Esophagus muscularis mucosa (tissue), 4 donors: ENCODE measurements at places on chromosomes 2 and 18. TPM values are rescaled to one million over a fixed set of nuclear protein-coding genes. Genes with fewer than 3 reads are reported as not detected.

BAZ2B gene
- total RNA-seq = 90.0 TPM

BUB1 gene
- not detected for total RNA-seq

HRH4 gene
- total RNA-seq = not detected

MYO1B gene
- 14.8 TPM for total RNA-seq

SYT4 gene
- total RNA-seq = 1.2 TPM

FAM110C gene
- total RNA-seq = 1.7 TPM

DNA sequence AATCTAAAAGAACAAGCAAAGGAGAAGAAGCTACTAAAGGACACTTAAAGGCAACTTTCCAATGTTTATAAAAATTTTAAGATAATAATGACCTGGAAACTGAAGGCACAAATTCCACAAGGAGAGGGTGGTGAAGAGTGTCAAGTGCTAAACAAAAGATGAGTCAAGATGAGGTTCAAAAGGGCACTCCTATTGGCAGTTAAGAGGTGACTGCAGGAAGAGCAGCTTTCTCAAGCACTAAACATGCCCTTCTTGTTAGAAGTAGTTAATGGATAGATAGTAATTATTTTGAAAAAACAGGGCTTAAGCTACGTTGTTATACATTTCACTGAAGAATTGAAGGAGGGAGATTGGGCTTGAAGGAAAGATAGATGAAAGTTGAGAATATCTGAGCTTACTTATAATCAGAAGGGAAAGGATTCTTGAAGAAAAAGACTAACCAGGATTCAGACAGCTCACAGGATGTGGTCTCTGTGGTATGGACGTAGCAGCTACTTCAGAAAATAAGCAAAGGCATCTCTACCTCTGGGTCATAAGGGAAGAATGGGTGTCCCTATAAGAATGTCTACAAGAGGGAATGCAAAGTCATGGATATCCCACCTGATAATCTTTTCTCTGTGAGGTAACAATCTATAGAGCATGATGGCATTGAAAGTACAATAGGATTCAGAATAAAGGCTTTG lies 454.7 kb upstream of the SLC39A10 start:
- DNase-seq = no peak

DNA sequence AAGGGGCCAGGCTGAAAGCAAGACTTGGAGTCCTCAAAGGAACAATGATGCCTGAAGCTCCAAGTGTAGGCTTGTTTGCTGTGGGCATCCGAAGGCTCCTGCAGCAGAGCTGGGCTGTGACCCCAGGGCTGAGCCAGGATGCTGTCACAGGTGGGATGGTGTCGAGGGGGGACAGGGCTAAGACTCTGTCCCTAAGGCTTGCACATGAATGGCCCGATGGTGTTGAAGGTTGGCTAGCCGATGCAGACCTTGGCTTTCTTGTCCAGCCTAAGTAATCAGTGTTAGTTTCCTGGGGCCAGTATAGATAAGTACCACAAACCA lies 251.0 kb downstream of the NDUFA10 start:
- no peak for DNase-seq

DNA sequence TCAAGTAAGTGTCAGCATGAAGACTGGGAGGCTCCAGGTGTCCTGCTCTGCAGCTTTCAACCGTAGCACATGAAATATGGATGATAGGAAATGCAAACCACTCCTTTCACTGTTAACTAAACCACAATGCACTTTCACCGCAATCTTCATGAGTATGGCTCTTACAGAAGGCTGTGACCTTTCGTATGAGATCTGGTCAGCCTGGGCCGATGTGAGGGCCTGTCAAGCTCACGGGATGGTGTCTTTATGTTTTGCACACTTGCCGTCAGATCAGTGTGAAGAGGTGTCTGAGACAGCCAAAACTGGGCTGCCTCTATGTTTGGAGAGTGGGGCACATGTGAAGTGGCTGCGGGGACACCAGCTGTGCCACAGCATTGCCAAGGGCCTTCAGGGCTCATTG lies 62.8 kb upstream of the AFF3 start:
- DNase-seq = no peak

DNA sequence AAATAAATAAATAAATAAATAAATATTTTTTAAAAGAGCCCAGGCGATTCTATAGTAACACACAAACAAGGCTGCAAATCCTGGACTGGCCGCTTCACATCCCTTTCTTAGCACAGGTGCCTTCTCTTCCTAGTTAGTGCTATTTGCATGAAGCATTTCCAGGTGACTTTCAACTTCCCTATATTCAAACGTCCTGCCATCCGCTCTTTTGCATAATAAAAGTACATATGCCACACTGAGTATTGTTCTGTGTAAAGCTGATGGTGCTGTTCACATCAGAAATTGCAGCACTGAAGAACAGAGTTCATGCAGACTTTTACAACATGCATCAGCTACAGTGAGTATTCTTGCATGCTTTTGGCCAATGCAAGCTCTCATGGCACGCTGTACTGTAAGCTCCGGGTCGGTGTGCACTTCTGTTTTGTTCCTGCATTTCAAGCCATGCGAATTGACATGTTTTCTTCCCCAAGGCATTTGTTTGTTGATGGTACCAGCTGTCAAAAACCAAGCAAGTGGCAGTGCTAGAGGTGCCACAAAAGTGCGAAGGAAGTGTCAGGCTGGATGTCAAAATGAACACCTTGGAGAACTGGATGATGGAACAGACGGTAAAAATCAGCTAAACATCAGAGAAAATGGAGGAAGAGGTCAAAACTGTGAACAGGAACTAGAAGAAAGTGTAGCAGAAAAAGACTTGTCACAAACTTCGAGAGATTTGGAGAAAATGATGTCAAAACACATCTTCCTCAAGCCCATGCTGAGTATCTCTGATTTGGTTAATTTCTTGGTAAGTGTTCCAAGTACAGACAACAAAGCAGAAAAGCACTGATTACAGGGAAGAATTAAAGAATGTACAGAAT lies 25.5 kb upstream of the CEP68 start:
- DNase-seq = no peak

- DNase-seq = no peak
Measured at GRCh38 chr2:206054952-206055351, 31.0 kb downstream of the INO80D start.

- no peak for DNase-seq
Measured at GRCh38 chr2:118622913-118623312, 224.5 kb downstream of the EN1 start.

DNA sequence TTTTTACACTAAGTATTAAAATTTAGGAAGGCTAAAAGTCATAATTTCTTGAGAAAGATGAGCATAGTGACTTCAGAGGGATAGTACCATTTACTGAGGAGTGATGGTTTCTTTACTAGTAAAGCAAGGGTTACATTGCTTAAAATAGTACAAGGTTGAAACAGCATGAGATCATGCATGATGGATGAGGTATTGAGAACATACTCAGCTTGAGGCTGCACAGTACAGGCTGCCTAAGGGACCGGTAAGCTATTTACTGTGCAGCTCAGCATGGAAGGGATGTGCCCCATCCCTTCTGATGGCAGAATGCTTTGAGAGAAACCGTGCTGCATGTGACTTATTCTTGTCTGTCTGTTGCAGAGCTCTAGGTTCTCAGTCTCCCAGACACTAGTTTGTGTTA lies 122.1 kb downstream of the EML6 start:
- DNase-seq = no peak

DNA sequence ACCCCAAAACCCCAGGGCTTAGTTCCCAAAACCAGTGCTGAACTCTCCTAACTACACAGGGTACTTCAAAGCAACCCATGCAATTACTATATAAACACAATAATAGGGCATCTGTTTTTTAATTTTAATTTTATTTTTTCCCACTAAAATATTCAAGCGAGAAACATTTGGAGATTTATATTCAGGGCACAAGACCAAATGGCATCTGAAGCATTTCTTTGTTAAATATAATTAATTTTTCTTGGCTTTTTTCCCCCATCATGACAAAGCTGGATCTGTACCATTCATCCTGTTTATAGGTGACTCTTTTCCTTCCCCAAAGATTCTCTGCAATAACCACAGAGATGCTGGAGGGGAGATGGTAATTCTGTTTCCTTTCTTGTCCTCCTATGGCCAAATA lies 18.1 kb upstream of the HDAC4 start:
- no peak for DNase-seq

GRCh38 chr2:26214759-26215158 lies 29.7 kb downstream of the HADHA start:
- DNase-seq = no peak

DNA sequence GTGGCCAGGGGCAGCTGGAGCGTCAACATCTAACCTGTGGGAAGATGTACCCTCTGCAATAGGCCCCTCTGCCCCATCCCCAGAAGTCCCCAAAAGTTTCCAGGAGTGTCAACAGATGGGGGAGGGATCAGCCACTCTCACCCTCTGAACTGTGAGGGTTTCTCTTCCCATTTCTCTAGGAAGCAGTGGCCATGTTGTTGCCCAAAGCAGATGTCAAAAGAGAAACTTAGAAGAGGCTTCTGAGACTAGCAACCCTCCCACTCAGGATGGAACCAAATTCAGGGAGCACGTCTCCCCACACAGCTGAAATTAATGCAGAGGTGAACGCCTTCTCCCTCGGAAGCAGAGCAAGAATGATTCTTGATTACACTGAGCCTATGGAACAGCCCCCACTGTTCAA lies 70.3 kb downstream of the ARL4C start:
- DNase-seq = no peak

DNA sequence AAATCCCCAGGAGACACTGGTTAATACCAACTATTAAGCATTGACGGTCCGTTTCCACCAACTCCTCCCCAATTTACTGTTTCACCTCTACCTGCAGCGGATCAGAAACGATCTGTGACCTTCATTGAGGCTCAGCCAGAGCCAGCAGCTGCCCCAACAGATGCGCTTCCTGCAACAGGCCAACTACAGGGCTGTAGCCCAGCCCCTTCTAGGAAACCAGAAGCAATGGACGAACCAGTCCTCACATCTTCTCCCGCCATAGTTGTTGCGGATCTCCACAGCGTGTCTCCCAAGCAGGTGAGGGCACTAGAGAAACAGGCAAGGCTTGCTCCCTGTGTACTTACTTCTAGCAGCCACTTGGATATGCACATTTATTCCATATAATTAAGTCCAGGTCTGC lies 8.5 kb upstream of the RPE start:
- DNase-seq = no peak

DNA sequence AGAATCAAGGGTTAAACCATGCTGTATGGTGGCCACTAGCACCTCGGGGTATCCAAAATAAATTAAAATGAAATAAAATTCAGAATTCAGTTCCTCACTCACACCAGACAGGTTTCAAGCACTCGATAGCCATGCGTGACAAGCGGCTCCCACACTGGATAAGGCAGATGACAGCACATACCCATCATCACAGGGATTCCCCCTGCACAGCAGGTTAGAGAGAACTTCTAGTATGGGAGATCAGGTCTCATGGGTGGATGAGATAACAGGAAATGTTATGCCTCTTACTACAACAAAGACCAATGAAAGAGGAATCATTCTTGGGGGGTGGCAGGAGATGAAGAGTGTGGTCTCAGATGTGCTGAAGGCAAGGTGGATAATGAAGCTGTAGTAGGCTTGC lies 121.9 kb upstream of the ACAA2 start:
- DNase-seq = no peak

GRCh38 chr2:223470602-223471001 lies 131.6 kb downstream of the SCG2 start:
- DNase-seq = no peak

DNA sequence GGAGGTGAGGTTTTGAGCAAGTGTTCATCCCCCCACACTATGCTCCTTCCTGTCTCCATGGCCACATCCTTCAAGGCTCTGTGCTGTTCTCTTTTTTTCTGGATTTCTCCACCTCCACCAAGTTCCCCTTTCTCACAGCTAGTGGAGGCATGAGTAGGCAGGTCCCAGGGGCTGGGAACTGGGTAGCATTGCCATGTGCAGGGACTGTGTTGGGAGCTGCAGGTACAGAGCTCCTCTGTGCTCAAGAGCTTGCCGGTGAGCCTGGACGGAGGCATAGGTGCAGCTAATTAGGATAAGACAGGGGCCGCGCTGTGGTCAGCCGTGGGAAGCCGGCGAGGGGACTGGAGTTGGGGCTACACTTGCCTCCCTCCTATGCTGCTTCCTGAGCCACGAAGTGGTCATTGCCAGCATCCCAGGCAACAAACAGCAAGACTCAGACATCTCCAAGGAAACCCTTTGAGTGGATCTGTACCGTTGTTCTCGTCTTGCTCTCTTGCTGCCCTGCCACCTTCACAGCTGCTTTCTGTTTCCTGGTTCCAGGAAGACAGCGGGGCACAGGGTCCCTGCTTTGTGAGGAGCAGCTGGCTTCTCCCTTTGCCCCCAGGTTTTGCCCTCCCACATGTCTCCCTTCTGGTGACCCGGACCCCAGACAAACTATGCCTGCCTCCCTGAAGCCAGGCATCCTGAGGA lies 36.9 kb downstream of the ATOH8 start:
- no peak for DNase-seq

DNA sequence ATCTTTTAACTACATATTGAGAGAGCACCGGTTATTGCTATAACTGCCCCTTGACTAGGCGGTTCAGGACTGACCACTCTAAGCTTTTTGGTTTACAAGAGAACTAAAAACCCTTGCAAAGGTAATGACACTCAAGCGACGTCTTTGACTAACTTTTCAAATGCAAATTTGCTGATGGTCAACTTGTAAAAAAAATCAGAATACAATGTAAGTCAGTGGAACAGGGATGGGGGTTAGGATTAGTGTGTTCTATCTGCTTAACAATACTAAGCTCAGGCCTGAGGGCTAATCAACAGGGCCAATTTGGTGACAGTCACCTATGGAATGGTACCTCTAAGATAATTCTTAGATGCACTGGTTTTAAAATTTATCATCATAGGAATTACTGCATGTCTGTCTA lies 57.1 kb downstream of the ZAP70 start:
- no peak for DNase-seq

DNA sequence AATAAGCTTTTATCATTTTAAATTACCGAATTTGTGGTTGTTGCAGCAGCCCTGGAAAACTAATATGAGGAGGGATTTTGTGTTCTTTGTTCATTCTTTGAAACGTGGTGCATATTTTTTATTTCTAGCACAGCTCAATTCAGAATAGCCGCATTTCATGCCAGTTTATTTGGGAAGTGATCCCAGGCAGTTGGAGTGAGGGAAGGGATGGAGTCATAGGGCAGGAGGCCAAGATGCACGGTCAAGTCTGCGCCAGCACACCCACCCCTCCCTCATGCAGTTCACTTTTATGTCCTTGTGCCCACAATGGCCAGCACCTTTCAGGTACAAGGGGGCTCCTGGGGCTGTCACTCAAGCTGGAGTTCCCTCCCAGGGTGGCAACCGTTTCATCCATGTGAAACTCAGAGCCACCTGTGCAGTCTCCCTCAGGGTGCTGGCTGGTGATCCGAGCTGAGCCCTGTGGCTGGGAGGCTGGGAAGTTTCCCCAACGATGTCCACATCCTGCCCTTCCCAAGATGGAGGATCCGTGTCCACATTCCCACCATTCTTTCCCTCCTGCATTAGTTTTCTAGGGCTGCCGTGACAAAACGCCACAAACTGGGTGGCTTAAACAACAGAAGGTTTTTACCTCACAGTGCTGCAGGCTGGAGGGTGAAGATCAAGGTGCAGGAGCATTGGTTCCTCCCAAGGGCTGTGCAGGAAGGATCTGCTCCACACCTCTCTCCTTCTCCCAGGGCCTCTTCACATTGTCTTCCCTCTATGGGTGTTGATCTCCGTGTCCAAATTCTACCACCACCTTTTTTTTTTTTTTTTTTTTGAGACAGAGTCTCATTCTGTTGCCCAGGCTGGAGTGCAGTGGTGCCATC lies 68.5 kb upstream of the ITGA6 start:
- no peak for DNase-seq
